ENCODE measurements at places on chromosomes 16 and 17. TPM values are rescaled to one million over a fixed set of nuclear protein-coding genes. Genes with fewer than 3 reads are reported as not detected.

- H3K27me3 ChIP-seq, result no peaks in the 10 kb centered on the region
- H3K4me3 ChIP-seq, result peak overlapping the region; percentile 80
- H3K27ac ChIP-seq, result peak overlapping the region; percentile 71
- DNase-seq, result no peak
- peaks cover 35% of the 10 kb centered on the region for H3K36me3 ChIP-seq
These were observed 495 bp downstream of the PARN start for GRCh38 chr16:14629612-14629918.

DNA sequence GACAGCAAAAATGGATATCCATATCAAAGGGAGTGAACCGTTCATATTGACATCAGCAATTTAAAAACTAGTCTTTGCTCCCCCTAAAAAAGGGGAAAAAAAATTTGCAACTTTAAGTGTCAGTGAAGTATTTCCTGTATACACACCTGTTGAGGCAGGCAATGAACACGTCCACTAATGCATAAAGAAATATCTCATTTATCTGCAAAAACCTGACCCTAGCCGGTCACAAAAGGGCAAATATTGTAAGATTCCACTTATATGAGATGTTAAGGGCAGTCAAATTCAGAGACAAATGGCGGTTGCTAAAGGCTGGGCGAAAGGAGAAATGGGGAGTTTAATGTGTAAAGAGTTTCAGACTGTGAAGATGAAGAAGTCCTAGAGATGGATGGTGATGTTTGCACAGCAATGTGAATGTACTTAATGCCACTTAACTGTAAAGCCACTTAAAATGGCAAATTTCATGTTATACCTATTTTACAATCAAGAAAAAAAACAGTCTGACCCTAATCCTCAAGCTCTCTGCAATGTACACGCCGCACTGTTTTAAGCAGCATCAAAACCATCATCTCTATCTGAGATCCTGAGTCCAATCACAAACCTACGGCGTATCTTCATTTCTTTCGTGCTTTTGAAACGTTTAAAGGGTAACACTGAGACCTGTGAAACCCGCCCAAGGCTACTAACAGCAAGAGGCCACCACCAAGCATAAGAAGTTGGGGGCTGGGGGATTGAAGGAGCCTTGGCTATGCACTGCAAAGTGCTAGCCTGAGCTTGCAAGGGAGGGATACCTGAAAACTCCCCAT lies 1.1 kb downstream of the PARN start:
- H3K4me3 ChIP-seq, result peak overlapping the region; percentile 99
- no peaks in the 10 kb centered on the region for H3K27me3 ChIP-seq
- H3K4me1 ChIP-seq, result no peaks in the 10 kb centered on the region

TP53TG3C gene
- 1.8 TPM for total RNA-seq

AGRP gene
- total RNA-seq, result not detected

TOX3 gene
- total RNA-seq, result not detected
